A549 treated with AZD2906 at 1 μM for 4 hours (cell line): ENCODE measurements at places on chromosomes 12 and 14. TPM values are rescaled to one million over a fixed set of nuclear protein-coding genes. Genes with fewer than 3 reads are reported as not detected.

The RNU4-1 gene
- 97.7 TPM in 1 of 5 replicates, not detected in the others for total RNA-seq

The CLEC1B gene
- total RNA-seq = not detected in 5 replicates

The ISCU gene
- total RNA-seq = 86.6 to 99.7 TPM (median 93.1 TPM) in 5 replicates

The TUNAR gene
- 0.04 TPM in 1 of 5 replicates, not detected in the others for total RNA-seq

The NANOG gene
- 0.03 to 0.19 TPM (median 0.07 TPM) in 3 of 5 replicates, not detected in the others for total RNA-seq

The ASCL1 gene
- total RNA-seq = not detected in 5 replicates

The KRT85 gene
- 0.05 to 0.10 TPM in 2 of 5 replicates, not detected in the others for total RNA-seq

The PTHLH gene
- total RNA-seq = 10.6 to 14.2 TPM (median 12.9 TPM) in 5 replicates

The RNF212B gene
- total RNA-seq = not detected in 5 replicates

The EP400 gene
- 22.3 to 25.3 TPM (median 23.2 TPM) in 5 replicates for total RNA-seq
